ENCODE measurements at places on chromosomes 5 and 9.

GRCh38 chr5:95042037-95042436 lies 242.9 kb downstream of the MCTP1 start:
- DNase-seq = no peak

- no peak for DNase-seq
Measured at GRCh38 chr5:9519537-9519936, 26.3 kb downstream of the SEMA5A start.

- no peak for DNase-seq
Measured at GRCh38 chr9:98427491-98427890, 172.0 kb upstream of the TBC1D2 start.

DNA sequence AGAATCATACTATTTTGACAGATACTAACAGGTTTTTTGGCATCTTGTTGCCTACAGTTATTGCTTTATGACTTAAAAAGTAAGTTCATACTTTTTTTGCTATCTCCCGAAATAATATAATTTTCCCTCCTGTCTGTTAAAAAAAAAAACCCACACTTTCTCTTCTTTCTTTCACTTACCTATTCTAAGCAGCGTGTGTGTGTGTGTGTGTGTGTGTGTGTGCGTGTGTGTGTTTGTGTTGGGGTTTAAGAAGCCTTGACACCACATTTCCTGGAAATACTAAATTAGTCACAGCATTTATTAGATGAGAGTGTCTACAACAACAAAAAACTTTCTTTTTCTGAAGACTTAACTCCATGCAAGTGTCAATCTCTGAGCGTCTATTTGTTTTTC lies 12.4 kb downstream of the TNFAIP8 start:
- peak; percentile 41 for DNase-seq

DNA sequence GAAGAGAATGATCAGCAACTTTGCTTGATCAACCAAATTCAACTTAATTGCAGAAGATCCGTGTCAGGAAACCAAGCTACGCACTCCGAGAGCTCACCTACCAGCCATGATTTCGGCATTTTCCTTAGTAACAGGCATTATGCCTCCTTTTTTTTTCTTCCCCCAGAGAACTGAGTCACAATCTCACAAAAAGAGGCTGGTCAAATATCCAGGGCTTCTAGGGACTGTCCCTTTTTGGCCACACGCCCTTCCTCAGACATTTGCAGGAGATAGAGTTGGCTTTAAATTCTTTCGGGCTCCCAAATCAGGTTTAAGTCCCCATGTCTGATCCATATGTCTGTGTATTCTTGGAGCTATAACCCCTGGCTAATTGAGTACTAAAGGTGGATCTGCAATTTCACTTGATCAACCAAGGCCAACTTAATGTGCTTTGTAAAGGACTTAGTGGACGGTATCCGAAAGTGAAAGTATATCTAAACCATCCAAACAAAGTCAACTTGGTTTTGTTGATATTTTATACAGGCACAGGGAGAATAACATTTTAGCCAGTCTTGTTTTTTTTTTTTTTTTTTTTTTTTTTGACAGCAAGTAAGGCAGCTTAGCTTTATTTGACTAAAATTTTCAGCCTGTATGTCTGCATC lies 100.8 kb upstream of the TBCA start:
- no peak for DNase-seq

- no peak for DNase-seq
Measured at GRCh38 chr5:538271-538771, 14.1 kb upstream of the SLC9A3 start.

Measured in activated CD4-positive, CD25-positive, alpha-beta regulatory T cell treated with anti-CD3 and anti-CD28 coated beads, Interleukin-2, amount 50 U/mL, for 16 hours (primary cell).